ENCODE measurements at places on chromosomes 7 and 10.
A peak's percentile ranks its signal among the peaks of the same experiment; 100 is the strongest.

DNA sequence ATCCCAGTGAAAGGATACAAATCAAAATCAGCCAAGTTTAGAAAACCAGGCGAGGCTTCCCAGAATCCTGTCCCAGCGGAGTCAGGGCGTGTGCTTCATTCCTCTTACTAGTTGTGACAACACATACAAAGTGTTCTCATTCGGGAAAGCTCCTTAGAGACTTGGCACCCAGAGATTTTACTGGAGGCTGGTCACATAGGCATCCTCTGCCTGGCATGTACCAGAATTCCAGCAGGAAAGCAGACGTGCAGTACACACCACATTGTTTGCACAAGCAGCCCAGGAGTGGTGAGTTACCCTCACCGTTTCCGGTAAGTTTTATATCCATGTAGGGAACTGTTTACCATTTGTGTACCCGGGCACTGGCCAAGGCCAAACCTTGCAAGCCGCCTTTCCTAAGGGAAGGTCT, 34.9 kb downstream of the MMRN2 start:
- no peak for DNase-seq

DNA sequence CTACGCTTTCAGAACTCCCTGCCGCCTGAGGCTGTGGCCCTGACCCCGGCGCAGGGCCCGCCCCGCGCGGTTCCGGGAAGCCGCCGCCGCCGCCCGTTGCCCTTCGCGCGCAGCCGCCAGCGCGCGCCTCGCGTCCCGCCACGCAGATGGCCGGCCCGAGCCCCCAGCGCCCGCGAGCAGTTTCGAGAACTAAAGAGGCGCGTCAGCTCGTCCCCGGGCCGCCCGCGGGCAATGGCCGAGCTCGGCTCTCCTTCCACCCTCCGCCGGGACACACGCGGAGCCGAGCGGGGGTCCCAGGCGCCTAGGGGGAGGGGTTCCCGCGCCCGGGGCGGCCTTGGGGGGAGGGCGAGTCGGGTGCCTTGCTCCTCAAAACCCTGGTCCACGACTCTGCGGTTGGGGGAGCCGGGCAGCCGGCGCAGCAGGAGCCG, 1.8 kb downstream of the HNRNPF start:
- peak; percentile 64 for DNase-seq

- no peak for DNase-seq
Measured at GRCh38 chr7:51142741-51143385, 173.7 kb downstream of the COBL start.

- no peak for DNase-seq
Measured at GRCh38 chr7:82501346-82501745, 57.8 kb upstream of the CACNA2D1 start.

- DNase-seq: peak; percentile 78
Measured at GRCh38 chr10:51269821-51270220, 195.5 kb downstream of the PRKG1 start.

Data from kidney tubule cell (primary cell).